Upper lobe of left lung (tissue), 6 donors: ENCODE measurements at places on chromosomes 2 and 18. TPM values are rescaled to one million over a fixed set of nuclear protein-coding genes. Genes with fewer than 3 reads are reported as not detected.

MPP4 gene
- not detected for total RNA-seq

DNA sequence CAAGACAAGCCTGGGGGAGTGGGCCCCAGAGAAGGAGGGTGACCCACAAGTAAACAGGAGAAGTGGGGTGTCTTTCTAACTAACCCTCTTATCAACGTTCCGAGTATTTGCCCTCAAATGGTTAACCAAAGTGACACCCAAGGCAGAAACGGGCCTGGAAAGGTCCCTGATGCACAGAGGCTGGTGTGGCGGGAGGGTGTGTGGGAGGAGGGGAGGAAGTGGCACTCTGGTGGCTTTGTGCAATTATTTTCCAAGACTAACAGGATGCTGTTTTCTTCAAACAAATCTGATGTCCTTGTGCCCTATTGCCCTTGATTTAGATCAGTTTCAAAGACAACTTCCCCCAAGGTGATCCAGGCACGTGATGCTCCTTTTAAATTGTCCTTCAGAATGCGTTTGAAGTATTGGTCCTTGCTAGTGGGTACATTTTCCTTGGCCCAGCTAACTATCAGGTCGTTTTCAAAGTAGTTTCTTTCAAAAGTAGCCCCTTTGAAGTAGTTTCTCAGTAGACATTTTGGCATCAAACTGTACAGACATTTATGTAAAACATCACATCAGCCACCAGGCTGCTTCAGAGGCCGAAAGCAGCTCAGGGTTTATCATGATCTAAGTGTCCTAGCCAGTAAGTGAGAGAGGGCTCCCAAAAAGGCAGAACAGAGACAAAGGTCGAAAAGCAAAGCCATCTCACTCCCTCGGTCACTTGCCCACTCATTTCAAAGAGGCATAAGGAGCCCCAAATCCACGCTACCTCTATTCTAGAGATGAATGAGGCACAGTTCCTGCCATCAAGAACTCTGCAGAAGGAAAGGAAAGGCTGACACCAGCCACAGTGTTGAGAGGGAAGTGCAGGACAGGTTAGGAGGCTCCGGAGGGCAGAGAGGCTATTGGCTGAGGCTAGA, 371.1 kb upstream of the ID2 start:
- DNase-seq, result no peak

DNA sequence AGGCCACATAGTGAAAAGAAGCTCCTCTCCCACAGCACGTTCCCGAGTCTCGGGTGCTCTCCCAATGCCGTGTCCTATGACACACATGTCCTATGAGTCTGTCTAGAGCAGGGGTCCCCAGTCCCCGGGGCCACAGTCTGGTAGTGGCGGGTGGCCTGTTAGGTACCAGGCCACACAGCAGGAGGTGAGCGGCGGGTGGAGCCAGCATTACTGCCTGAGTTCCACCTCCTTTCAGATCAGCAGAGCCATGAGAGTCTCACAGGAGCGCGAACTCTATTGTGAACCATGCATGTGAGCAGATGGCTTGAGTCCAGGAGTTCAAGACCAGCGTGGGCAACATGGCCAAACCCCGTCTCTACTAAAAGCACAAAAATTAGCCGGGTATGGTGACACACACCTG, 112.6 kb downstream of the ZBTB7C start:
- DNase-seq, result no peak

GRCh38 chr18:34002130-34002529, 222.6 kb downstream of the NOL4 start:
- DNase-seq, result no peak

- no peak for DNase-seq
Measured at GRCh38 chr2:205858881-205859441, 176.7 kb downstream of the NRP2 start.

- DNase-seq, result no peak
Measured at GRCh38 chr2:219079417-219079816, 18.7 kb upstream of the IHH start.

DNA sequence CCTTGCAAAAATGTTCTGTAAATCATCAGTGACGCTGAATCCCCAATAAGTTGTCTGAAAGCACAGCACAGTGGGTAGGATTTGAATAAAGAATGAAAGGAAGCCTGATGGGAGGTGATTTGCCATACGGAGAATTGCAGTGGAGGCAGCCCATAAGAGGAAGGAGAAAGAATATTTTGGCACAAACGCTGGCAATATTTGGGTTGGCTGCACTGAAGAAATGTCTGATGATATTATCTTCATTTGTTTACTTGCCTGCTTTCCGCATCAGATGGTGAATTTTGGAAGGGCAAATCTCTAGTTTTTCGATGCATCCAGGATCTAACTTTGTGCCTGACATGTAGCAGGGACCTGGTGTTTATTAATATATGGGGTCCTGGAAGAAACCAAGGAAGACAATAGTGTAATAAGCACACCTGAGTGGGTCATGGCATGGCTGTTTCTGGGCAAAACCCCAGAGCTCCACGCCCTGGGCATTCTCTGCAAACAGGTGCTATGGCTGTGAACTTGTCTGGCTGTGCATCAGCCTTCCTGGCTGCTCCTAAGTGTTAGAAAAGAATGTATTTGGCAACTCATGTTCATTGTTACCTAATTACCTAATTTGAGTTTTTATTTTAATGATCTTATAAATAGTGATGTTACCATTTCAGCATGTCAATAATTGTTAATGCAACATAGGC, 5.9 kb downstream of the GALR1 start:
- no peak for DNase-seq

ARL4C gene
- 18.6 TPM for total RNA-seq

DNA sequence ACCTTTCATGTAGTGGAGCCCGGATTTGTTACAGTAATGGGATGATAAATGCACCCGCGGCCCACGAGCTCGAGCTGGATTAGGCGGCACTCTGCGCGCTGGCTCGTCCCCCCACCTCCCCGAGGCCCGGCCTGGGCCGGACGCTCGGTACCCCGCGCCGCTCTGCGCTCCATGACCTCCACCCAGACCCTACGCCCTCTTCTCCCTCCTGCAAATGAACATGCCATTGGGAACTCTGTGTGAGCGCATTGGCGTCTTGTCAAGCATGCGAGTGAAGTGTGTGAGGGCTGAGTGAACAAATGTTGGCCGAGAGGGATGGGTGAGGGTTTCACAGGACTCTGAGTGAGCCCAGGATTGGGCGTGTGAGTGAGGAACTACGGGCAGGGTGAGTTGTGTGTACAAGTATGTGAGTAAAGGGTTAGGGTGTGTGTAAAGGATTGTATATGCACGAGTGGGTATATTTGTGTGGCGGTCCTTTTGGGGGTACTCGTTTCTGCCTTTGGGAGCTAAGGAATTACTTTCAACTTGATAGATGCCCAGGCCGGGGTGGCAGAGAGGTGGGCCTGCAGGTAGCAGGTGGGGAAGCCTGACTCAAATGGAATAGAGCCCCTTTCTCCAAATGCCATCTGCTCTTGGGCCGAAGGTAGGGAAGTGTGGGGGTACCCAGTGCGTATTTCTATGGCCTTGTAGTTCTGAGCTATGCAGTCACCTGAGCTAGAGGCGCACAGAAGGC, 2.9 kb upstream of the EN1 start:
- no peak for DNase-seq

UGT1A8 gene
- total RNA-seq, result not detected

DNA sequence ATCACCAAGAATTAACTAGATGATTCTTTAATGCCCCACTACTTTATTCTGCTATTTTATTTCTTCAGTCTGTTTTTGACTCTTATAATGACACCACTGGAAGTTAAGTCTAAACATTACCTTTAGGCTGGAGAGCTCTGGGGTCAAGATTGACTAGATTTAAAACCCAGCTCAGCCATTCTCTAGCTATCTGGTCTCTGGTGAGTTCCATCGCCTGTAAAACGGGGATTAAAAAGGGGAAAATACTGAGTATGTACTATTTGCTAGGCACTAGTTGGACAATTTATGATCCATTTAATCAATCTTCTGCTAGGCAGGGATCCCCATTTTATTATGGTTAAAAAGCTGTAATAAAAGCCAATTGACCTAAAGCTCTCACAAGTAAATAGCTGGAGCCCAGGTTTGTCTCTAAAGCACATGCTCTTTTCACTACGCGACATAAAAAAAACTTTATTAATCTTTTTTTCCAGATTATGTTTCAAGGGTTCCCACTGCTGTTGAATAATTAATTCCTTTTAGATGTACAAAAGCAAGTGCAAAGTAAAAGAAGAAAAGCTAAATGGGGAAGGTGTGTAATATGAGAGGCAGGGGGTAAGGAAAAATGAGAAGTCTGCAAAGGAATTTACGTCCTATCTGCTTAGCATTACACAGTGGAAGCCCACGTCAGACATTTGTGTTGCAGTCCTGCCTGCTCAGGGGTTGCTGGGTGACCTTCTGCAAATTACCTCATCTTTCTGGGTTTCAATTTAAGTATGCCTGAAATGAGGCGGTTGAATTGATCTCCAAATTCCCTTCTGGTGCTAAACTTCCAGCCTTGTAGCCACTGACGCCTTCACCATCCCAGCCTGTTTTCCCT, 918 bp upstream of the NABP1 start:
- peak; percentile 70 for DNase-seq

CCBE1 gene
- total RNA-seq, result 23.6 TPM

DNA sequence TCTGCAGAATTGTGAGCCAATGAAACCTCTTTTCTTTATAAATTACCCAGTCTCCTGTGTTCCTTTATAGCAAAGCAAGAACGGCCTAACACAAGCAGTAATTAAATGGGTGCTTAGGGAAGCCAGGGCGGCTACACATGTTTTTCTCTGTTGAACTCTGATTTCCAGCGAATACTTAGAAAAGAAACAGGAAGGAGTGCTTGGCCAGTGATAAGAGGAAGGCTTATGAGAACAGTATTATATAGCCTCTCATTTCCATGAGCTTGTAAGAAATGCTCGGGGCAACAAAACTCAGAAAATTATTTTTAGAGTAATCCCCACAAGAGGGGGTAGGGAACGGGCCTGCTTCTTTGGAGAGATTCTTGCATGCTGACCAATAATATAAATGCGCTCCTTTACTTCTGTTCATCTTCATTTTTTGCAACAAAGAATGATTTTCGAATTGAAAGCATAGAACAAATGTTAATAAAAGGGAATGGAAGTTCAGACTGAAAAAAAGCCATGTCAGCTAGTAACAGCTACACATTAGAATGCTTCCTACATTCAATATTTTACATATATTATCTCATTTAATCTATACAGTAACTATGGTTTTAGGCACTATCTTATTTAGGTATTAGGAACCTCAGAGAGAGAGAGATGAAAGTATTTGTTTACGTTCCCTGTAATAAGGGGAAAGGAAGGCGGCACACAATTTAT, 49.7 kb upstream of the CCDC85A start:
- DNase-seq, result no peak

DNA sequence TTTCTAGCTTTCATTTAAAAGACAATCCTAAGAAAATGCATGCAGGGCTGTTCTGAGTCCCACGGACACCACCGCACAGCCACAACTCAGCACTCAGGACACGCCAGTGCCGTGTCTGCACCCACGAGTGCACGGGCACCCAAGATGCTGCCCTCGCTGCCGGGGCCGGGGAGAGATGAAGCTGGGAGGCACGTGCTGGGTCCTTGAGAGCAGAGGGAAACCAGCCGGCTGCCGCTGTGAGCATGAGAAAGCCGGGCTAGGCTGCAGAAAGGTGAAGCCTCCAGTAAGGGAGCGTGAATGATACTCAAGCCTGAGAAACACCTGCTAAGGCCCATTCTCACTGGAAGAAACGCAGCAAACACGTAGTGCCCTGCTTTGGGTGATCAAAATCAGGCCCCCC, 4.8 kb downstream of the COPS9 start:
- DNase-seq, result no peak

DNA sequence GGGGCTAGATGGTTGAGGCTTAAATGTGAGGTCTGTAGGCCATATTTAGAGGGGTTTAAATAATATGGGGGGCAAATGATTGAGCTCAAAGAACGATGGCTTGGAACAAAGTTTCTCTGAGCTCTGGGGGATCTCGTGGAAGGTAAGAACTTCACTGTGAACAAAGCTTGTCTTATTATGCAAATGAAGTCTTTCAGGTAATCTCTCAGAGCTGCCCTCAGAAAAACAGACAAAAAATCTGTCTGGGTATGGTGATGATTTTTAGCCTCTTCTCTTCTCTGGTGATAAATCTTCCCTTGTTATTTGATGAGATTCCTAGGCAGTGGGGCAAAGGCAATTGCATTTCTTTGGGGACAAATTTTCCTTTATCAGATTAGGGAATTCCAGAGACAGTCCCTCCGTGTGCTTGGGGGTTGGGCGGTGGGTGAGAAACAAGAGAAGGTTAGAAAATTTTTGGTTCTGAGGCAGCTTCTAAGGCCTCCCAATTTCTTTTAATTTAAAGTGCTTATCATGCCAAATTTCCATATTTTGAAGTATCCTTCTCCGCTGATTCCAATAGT, 760.4 kb downstream of the TSN start:
- no peak for DNase-seq

FOXD4L1 gene
- total RNA-seq, result 0.22 TPM

DNA sequence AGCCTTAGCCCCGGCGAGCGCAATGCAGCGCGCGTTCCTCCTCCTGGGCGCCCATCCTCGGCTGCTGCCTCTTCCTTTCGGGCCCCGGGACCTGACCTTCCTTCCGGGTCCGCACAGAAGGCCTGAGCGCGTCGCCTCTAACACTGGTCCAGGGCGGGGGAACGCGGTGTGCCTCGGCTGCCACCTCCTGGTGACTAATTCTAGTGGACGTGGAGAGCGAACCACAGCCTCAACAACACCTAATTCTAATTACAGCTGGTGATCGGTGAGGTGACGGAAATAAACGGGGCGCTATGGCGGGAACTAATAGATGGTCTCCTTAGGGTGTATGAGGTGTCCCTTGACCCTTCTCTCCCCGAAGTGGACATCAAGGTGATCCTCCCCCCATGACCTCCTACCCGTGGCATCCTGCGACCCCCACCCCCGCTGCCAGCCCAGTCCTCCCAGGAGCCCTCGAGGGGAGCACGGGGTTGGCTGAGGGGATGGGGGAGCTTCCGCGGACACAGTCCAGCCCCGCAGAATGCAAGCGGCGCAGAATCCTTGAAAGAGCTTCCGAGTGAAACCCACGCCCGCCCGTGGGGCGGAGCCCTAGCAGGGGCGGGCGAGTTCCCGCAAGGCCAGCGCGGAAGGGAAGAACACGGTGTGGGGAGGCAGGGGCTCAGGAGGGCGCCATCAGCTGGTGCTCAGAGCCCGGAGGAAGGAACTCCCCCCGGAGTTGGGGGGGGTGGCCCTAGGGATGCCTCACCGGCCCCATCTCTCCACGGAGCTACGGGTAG, 12.8 kb upstream of the HMSD start:
- DNase-seq, result peak; percentile 92

KLHL29 gene
- total RNA-seq, result 15.5 TPM

- no peak for DNase-seq
Measured at GRCh38 chr2:62141142-62141740, 54.7 kb upstream of the B3GNT2 start.

- no peak for DNase-seq
Measured at GRCh38 chr2:7749895-7750559, 832.8 kb downstream of the RNF144A start.

GRCh38 chr18:41378598-41378997, 576.4 kb upstream of the PIK3C3 start:
- no peak for DNase-seq
